ENCODE measurements at places on chromosomes 3 and 15. TPM values are rescaled to one million over a fixed set of nuclear protein-coding genes. Genes with fewer than 3 reads are reported as not detected.

The ITIH1 gene
- total RNA-seq = not detected

- DNase-seq = no peak
- peaks cover 54% of the 10 kb centered on the region for H3K36me3 ChIP-seq
- H3K27me3 ChIP-seq = no peaks in the 10 kb centered on the region
- H3K4me1 ChIP-seq = no peaks in the 10 kb centered on the region
- no peak overlapping the region for H3K4me3 ChIP-seq
Observed at GRCh38 chr15:40011303-40011702, 27.7 kb downstream of the SRP14 start.

DNA sequence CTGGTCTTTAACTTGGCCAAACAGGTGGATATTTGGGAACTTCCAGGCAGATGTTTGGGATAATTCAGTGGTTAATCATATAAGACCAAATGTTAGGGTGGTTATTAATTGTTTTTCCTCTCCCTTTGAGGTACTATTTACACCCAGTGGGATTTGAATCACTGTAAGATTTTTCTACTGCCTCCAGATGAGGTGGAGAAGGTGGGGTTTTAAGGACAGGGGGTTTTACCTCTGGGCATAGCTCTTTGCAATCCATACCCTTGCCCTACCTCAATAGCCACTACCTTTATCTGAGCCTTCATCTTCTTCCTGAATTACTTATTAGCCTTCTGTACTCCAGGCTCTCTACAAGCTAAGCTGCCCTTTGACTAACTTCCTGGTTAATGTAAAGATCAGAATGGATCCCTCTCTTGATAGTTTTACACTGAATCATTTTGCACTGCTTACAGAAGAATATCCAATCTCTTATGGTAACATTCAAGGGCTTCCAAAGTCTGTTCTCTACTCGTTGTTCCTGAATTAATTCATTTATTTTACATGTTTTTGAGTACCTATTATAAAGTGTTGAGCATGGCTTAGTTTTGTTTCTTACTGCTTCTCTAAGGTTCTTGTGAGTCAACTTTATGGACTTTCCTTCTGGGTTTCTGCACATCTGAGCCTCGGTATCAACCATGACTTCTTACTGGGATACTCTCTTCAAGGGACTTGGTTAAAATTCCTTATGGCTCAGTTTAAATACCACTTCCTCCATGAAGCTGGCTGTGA lies 331.2 kb upstream of the TBL1XR1 start:
- H3K36me3 ChIP-seq = peaks cover 4% of the 10 kb centered on the region
- H3K4me3 ChIP-seq = no peak overlapping the region
- no peak for DNase-seq
- no peaks in the 10 kb centered on the region for H3K27me3 ChIP-seq
- no peak overlapping the region for H3K27ac ChIP-seq

The IQSEC1 gene
- 99.8 TPM for total RNA-seq

The CTXN2 gene
- not detected for total RNA-seq

- DNase-seq = no peak
- H3K36me3 ChIP-seq = no peaks in the 10 kb centered on the region
- H3K27ac ChIP-seq = no peak overlapping the region
- no peaks in the 10 kb centered on the region for H3K4me1 ChIP-seq
- peaks cover 28% of the 10 kb centered on the region for H3K27me3 ChIP-seq
- H3K4me3 ChIP-seq = no peak overlapping the region
Observed at GRCh38 chr3:64039981-64040733, 16.9 kb upstream of the PSMD6 start.

GRCh38 chr15:31347067-31347975 lies 20.7 kb downstream of the KLF13 start:
- DNase-seq = peak; percentile 88
- peak overlapping the region; percentile 97 for H3K27ac ChIP-seq
- H3K36me3 ChIP-seq = peaks cover 65% of the 10 kb centered on the region
- H3K27me3 ChIP-seq = no peaks in the 10 kb centered on the region
- peaks cover 100% of the 10 kb centered on the region for H3K4me1 ChIP-seq

GRCh38 chr3:20523293-20523692 lies 337.3 kb upstream of the SGO1 start:
- no peaks in the 10 kb centered on the region for H3K27me3 ChIP-seq
- H3K27ac ChIP-seq = no peak overlapping the region
- no peaks in the 10 kb centered on the region for H3K4me1 ChIP-seq
- no peak overlapping the region for H3K4me3 ChIP-seq

DNA sequence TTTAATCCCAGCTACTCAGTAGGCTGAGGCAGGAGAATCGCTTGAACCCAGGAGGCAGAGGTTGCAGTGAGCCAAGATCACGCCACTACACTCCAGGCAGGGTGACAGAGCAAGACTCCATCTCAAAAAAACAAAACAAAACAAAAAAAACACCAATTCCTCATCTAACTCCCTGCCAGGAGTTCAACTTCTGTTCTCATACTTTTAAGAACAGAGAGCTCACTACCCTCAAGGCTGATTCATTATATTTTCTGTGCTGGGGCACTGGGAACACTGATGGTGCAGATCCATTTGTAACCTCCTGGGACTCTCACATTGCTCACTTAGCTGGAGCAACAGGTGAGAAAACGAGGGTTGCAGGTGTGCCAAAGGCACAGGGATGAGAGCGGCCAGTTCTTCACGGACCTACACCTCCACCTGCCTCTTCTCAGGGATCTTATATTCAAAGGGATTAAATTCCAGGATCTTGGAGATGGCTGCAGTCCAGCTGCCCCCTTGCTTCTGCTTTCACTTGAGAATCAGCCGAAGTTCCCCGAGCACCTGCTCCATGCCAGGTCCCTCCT lies 12.3 kb upstream of the CSK start:
- H3K36me3 ChIP-seq = no peaks in the 10 kb centered on the region
- no peak for DNase-seq
- H3K27me3 ChIP-seq = peaks cover 8% of the 10 kb centered on the region
- H3K4me1 ChIP-seq = peaks cover 22% of the 10 kb centered on the region

- no peak for DNase-seq
- H3K4me3 ChIP-seq = no peak overlapping the region
- H3K27ac ChIP-seq = no peak overlapping the region
- peaks cover 28% of the 10 kb centered on the region for H3K27me3 ChIP-seq
- no peaks in the 10 kb centered on the region for H3K36me3 ChIP-seq
- H3K4me1 ChIP-seq = no peaks in the 10 kb centered on the region
Observed at GRCh38 chr3:170802164-170803151, 67.5 kb downstream of the RPL22L1 start.

GRCh38 chr3:1374471-1374870 lies 281.6 kb downstream of the CNTN6 start:
- no peak overlapping the region for H3K27ac ChIP-seq
- H3K4me1 ChIP-seq = no peaks in the 10 kb centered on the region
- no peak for DNase-seq
- no peaks in the 10 kb centered on the region for H3K36me3 ChIP-seq
- no peak overlapping the region for H3K4me3 ChIP-seq
- H3K27me3 ChIP-seq = no peaks in the 10 kb centered on the region
